Globus pallidus (tissue), 1 donor: ENCODE measurements at places on chromosomes 5 and 9.
A peak's percentile ranks its signal among the peaks of the same experiment; 100 is the strongest.

DNA sequence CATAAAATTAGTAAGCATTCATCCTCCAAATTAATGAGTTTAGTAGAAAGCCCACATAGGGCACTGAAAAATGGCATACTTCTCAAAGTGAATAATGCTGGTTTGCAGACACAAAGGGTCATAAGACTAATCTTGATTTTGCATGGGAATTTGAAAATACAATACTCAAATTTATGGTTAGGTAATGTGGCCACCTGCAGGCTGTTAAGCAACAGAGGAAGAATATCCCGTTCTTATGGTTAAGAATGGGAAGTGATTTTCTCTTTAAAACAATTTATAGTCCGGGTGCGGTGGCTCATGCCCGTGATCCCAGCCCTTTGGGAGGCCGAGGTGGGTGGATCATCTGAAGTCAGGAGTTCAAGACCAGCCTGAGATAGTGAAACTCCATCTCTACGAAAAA, 9.4 kb upstream of the PLCXD3 start:
- DNase-seq = no peak

DNA sequence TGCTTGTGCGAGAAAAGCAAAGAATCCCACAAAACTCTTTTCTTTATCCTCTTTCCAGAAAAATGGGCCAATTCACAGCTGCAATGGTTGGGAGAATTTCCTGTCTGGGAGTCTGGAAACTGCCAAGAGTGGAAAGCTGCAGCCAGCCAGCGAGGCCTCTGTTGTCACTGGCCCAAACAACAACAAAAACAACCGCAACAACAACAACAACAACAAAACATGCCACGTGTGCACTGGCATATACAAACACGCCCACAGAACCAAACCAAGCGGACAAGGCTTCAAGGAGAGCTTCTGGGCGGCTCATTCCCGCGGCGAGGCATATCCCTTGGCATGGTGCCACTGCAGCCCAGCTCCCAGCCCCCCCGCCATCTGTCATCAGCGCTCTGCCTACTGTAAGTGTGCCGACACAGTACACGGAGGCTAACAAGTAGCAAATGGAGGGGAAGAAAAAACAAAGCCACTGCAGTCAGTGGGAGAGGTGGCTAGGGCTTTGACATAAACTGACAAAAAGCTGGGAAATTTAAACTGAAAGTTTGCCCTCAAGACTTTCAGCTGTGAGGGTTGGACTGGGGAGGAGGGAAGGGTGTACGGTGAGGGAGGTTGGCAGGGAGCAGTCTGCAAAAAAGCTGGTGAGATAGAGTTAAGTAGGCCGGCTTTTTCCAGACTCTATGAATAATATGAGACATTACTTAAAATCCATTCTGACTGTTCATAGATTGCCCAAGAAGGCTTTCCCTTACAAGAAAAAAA, 165.0 kb upstream of the ZNF462 start:
- peak; percentile 60 for DNase-seq

- DNase-seq = no peak
Measured at GRCh38 chr9:126532951-126533925, 80.5 kb upstream of the LMX1B start.

DNA sequence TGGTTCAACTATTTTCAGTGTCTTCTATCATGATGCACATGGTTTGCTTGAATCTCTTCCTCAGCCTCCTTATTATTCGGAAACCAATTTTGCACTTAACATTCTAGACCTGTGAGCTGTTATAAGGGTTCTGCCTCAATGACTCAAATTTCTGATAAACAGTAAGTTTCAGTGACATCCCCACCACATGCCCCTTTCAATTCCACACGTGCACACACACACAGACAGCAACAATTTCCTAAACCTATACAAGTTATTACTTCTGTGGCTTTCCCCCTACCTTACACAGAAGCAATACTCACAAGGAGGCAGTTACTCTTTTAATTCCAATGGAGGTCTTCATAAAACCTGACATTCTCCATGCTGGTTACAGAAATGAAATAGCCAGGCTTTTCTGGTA, 102.4 kb downstream of the ELAVL2 start:
- DNase-seq = no peak

DNA sequence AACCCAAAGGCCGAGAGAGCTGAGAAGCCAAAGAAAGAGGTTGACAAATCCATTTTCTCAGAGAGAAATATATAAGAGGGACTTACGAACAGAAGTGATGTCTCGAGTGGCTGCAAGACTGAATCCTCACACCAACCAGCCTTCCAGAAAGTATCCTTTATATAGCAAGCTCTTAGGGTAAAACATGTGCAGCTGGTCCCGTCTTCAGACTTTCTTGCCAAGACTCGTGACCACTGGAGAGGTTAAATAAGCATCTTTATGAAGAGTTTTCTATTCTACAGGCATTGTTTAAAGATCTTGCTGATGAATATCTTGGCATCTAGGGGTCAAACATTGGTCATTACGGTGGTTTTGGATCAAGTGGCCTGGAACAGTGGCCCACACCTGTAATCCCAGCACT, 16.9 kb upstream of the SLC22A4 start:
- no peak for DNase-seq

DNA sequence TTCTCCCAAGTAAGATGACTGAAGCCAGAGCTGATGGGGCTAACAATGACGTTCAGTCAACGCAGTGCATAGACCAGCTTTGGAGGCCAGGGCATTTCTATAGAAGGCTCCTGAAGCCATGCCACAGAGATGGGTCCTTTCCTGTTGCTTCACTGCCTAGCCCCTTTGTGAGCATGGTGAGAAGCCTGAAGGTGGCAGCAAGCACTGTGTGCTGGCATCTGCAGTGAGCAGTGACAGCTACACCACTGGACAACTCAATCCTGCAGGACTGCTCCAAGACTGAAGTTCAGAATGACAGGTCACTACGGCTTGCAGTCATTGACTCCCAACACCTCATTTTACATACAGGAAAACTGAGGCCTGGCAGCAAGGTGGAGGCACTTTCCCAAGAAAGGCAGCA, 229.0 kb downstream of the TSSK1B start:
- DNase-seq = no peak

GRCh38 chr5:95281226-95281625, 3.7 kb downstream of the MCTP1 start:
- DNase-seq = no peak

DNA sequence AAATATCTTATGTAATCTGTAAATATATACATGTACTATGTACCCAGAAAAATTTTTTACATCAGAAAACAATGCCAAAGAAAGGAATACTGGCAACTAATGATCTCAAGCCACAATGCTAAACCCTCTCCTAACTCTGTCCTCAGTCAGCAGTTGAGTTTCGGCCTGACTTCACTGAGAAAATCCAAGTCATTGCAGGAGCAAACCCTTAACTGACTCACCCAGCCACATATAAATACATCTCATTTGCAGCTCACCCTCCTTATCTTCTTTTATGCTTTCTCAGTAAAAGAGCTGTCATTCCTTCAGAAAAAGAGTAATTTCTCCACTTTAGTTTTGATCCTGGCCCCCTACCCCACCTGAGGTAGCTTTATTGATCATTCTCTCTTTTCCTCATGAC, 46.1 kb upstream of the TMED7 start:
- no peak for DNase-seq

DNA sequence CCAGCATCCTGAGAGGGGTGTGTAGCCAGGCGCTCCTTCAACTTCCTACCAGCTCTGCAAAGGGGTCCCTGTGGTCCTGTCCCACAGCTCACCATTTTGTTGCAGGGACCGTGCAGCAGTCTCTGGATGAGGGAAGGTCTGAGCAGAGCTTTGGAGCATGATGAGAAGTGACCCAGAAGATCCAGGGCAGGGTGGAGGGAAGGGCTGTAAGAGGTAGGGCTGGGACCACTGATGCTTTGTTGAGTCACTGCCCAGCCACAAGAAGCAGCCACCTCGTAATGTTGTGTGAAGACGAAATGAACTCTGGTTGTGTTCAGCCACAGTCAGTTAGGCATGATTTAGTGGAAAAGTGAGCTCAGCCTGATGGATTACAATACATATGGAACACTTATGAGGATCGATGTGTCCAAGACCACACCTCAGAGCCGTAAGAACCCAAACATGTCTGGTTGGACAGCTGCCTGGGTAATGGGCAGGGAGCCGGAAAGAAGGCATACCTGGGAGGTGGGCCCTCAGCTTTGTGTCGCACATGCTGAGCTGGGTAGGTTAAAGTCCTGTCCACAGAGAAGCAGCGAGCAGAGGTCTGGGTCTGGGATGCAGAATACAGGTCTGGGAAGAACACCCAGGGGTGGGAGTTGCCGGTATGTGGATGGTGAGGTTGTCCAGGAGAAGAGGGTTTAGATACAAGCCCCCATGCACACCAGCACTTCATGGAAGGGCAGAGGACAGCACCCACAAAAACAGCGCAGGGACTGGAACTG, 250.1 kb downstream of the GADD45G start:
- DNase-seq = no peak

DNA sequence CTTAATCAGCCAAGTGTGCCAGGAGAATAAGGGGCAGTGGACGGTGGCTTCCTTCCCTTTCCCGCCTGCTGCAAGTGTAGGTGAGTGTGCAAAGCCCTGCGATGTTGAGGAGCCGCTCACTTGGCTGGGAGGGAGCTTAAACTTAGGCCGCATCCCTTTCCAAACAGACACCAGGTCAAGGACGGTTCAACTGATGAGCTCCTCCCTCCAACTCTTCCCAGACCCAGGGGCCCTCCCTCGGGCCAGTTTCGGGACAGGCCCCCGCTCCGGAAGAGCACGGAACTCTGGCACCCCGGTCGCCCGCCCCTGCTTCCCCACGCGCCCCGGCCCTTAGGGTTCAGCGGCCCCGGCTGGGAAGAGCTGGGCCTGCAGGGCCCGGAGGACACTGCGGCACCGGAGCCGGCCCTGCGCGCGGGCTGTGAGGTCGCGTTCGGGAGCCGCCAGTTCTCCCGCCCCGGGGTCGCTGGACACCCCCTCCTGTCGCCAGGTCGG, 481 bp downstream of the MRPL36 start:
- peak; percentile 3 for DNase-seq

DNA sequence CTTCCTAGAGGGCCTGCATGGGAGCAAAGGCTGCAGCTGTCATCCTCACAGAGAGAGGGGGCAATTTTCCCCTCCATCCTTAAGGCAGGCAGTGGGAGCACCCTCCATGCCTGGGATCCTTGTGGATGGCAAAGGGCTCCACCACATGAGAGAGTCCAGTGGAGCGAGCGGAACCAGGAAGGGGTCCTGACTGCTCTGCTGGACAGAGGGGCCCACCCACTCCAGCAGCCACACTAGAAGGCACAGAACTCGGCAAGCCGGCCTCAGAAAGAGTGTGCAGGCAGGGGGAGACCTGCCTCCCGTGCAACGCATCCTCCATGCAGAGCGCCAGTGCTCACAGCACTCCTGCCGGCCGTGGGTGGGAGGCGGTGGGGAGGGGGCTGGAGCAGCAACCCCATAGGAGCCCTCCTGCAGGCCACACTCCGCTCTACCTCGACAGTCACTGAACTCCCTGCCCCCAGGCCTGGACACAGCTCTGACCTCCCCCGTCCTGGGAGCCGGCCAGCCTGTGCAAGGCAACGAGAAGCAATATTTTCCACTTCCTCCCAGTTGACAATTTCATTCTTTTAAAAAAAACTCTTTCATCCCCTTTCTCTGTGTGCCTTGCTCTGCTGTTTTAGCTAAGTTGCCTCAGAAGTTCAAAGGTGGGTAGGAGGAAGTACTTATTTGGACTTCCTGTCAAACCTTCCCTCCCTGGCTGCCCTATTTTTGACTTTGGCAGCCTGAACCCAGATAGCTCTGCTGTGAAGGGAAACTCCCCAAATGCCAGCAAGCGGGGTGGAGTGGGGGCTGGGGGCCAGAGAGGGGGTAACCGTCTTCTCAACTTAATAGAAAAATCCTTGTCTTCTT, 5.3 kb upstream of the LCP2 start:
- peak; percentile 33 for DNase-seq

GRCh38 chr9:126861707-126862103, 1.3 kb downstream of the ZBTB34 start:
- DNase-seq = no peak

DNA sequence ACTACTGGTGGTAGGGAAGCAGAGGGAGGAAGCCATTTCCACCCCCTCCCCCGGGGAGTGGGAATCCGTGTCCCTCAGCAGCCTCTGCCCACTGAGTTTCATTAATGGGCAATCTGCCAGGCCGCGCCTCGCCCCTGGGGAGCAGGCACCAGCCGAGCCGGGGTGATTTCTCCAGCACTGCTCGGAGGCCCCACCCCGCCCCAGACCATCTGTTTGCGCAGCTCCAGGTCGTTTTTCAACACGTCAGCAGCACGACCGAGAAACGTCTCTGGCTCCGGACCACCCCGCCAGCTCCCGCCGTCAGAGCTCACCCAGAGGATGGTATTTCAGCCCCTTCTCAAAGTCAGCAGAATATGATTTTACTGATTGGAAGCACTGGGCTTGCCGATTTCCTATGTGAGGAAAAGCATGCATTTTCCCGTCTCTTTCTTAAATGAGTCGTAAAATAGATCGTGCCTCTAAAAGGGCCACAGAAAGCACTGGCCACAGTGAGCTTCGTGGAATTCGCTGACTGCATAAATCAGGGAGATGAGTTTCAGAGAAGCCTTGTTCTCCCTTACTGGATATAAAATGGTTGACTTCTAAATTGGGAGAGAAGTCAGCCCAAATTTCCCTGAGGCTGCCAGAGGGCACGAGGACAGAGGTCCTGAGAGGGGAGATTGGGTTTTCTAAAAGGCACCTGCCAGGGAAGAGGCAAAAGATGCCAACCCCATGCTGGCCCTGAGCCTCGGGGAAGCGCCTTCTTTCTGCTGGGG, 47.0 kb downstream of the OLFM1 start:
- no peak for DNase-seq

GRCh38 chr9:36900136-36900855, 133.8 kb downstream of the PAX5 start:
- DNase-seq = no peak

GRCh38 chr9:124857533-124858162, 4.1 kb downstream of the RPL35 start:
- no peak for DNase-seq

- DNase-seq = no peak
Measured at GRCh38 chr5:57804007-57804444, 321.4 kb upstream of the ACTBL2 start.
